Activated CD4-positive, alpha-beta T cell treated with anti-CD3 and anti-CD28 coated beads for 36 hours (primary cell): ENCODE measurements at places on chromosomes 3 and 15.
A peak's percentile ranks its signal among the peaks of the same experiment; 100 is the strongest.

- H3K36me3 ChIP-seq: no peaks in the 10 kb centered on the region
- H3K4me1 ChIP-seq: peaks cover 13% of the 10 kb centered on the region
- H3K27me3 ChIP-seq: peaks cover 8% of the 10 kb centered on the region
Measured at GRCh38 chr3:156642750-156643728, 31.4 kb upstream of the TIPARP start.

GRCh38 chr3:35064761-35065160, 574.6 kb upstream of the ARPP21 start:
- no peak overlapping the region for H3K4me3 ChIP-seq
- H3K27ac ChIP-seq: no peak overlapping the region
- no peaks in the 10 kb centered on the region for H3K36me3 ChIP-seq

- DNase-seq: peak; percentile 75
- no peak overlapping the region for H3K27ac ChIP-seq
- H3K27me3 ChIP-seq: peaks cover 13% of the 10 kb centered on the region
- peak overlapping the region; percentile 41 for H3K4me3 ChIP-seq
- peaks cover 20% of the 10 kb centered on the region for H3K4me1 ChIP-seq
Measured at GRCh38 chr15:70584838-70585706, 178.3 kb downstream of the UACA start.

- DNase-seq: no peak
- no peaks in the 10 kb centered on the region for H3K27me3 ChIP-seq
- H3K4me3 ChIP-seq: no peak overlapping the region
Measured at GRCh38 chr3:129592381-129593131, 13.9 kb downstream of the PLXND1 start.

DNA sequence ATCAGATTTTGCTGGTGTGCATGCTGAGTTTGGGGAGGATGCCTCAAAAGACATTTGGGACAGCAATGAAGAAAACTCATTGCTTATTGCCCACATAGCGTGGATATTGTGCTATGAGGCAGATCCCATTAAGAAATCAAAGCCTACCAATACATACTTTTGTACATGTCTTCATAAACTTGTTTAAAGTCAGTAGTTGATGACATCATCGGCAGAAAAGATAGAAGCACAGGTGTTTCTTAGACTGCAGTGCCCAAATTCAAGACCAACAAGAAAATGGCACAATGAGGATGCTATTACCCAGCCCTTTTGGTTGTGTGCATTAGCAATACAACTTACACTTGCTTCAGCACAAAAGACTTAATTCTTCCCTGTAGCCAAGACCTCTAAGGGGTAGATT, 428.7 kb upstream of the RARB start:
- H3K4me1 ChIP-seq: no peaks in the 10 kb centered on the region
- no peaks in the 10 kb centered on the region for H3K36me3 ChIP-seq
- no peak for DNase-seq
- H3K27ac ChIP-seq: no peak overlapping the region
- no peak overlapping the region for H3K4me3 ChIP-seq

- H3K36me3 ChIP-seq: no peaks in the 10 kb centered on the region
- H3K27ac ChIP-seq: no peak overlapping the region
- H3K27me3 ChIP-seq: no peaks in the 10 kb centered on the region
- H3K4me3 ChIP-seq: no peak overlapping the region
- no peak for DNase-seq
- no peaks in the 10 kb centered on the region for H3K4me1 ChIP-seq
Measured at GRCh38 chr3:49616491-49616941, 57.6 kb upstream of the APEH start.

GRCh38 chr15:47603026-47603425, 114.3 kb upstream of the SEMA6D start:
- H3K27ac ChIP-seq: no peak overlapping the region
- H3K4me3 ChIP-seq: no peak overlapping the region
- no peaks in the 10 kb centered on the region for H3K27me3 ChIP-seq
- peak; percentile 7 for DNase-seq

DNA sequence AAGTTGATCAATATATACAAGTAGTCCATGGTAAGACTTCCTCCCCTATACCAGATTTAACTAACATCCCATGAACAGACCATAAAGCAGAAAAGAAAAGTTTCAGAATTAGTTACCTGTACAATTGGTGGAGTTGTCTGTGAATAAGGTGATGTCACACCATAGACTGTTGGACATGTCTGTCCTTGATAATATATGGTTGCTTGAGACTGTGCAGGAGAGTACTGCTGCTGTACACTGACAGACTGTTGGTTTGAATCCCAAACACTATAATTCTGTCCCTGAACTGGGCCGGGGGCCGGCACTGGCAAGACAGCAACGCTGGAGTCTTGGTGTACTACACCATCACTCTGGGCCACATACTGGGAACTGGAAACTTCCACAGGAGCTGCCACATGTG, 77.2 kb downstream of the NBEAL2 start:
- H3K36me3 ChIP-seq: peaks cover 35% of the 10 kb centered on the region
- H3K27me3 ChIP-seq: no peaks in the 10 kb centered on the region
- no peak overlapping the region for H3K4me3 ChIP-seq
- DNase-seq: no peak

- DNase-seq: no peak
- H3K4me1 ChIP-seq: peaks cover 8% of the 10 kb centered on the region
- H3K4me3 ChIP-seq: peak overlapping the region; percentile 82
- peak overlapping the region; percentile 91 for H3K27ac ChIP-seq
Measured at GRCh38 chr3:138594935-138595610, 1.0 kb upstream of the CEP70 start.

DNA sequence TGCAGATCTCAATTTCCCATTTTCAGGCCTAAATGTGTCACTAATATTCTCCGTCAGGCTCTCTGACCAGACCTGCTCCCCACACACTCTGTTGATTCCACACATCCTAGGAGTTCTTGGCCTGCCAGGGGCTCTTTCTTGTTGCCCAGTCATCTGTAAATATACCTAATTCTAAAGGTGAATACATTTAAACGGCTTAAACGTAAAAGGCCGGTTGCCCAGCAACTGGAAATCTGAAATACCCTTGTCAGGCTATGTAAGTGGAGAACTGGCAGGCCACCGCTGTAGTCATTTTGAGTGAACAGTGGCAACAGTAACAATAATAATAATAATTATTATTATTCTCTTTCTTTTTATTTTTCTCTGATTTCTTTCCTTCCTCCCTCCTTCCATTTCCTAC, 302.7 kb downstream of the AGBL1 start:
- no peaks in the 10 kb centered on the region for H3K36me3 ChIP-seq
- no peak for DNase-seq
- no peak overlapping the region for H3K27ac ChIP-seq
- peaks cover 20% of the 10 kb centered on the region for H3K27me3 ChIP-seq

DNA sequence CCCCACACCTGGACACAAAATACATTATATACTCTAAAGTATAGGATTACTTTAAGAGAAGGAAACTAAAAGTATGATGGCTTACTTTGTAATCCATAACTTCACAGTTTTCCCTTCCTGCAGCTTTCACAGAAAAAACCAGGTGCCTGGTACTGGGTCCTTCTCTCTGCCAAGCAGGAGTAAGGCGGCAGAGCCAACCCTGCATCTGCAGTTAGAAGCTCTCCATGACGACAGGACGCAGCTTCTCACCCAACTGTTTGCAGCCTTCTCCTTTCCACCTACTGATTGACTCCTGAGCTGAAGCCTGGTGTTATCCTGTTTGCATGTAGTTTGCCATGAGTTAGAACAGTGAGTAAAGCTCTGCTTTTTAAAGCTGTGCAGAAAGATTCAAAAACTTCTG, 6.7 kb downstream of the MRAS start:
- no peak overlapping the region for H3K27ac ChIP-seq
- H3K27me3 ChIP-seq: no peaks in the 10 kb centered on the region
- DNase-seq: no peak
- H3K4me3 ChIP-seq: no peak overlapping the region
- H3K4me1 ChIP-seq: no peaks in the 10 kb centered on the region

- H3K4me3 ChIP-seq: no peak overlapping the region
- peaks cover 2% of the 10 kb centered on the region for H3K36me3 ChIP-seq
- H3K27ac ChIP-seq: no peak overlapping the region
- no peaks in the 10 kb centered on the region for H3K27me3 ChIP-seq
- peaks cover 9% of the 10 kb centered on the region for H3K4me1 ChIP-seq
- no peak for DNase-seq
Measured at GRCh38 chr3:51712038-51712420, 5.2 kb downstream of the GRM2 start.
